ENCODE measurements at places on chromosomes 1 and 21. TPM values are rescaled to one million over a fixed set of nuclear protein-coding genes. Genes with fewer than 3 reads are reported as not detected.

LMOD1 gene
- total RNA-seq: 50.0 TPM

- DNase-seq: no peak
Measured at GRCh38 chr21:33256019-33256418, 10.1 kb upstream of the IL10RB start.

GRCh38 chr21:14300074-14300473 lies 82.9 kb downstream of the HSPA13 start:
- no peak for DNase-seq

C1QB gene
- total RNA-seq: 176 TPM

ADSS2 gene
- total RNA-seq: 44.2 TPM

DNA sequence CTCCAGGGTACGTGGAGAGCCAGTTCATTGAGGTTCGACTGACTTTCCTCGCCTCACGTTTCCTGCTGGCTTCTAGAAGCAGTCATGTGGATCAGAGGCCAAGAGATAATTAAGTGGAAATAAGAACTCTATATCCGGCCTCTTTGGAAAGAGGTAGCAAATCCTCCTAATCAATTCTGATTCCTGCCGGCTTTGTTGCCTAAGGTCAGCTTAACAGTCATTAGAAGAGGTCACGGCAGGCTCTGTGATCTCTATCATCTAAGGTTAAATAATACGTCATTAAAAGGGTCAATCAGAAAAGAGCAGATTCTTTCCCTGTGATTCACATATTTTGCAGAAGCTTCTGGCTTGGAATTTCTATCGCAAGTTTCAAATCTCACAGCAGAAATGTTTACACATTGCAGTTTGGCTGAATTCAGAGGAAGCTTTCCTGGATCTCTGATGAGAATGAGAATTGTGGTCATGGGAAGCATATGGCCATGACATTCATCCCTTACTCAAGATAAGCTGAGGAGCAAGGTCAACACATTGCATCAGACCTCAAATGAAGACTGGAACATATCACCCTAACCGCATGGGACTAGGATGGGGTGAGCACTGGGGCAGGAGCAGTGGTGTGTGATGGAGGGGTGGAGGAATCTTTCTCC lies 189.4 kb downstream of the PBX1 start:
- no peak for DNase-seq

DNA sequence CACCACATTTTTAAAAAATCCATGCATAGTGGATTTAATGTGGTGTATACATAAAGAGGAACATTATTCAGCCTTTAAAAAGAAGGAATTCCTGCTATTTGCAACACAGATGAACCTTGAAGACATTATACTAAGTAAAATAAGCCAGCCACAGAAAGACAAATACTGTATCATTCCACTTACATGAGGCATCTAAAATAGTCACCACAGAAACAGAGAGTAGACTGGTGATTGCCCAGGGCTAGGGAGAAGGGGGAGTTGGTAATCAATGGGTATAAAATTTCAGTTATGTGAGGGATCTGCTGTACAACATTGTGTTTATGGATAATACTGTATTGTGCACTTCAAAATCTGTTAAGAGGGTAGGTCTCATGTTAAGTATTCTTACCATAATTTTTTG lies 10.0 kb downstream of the FAM163A start:
- DNase-seq: no peak

DNA sequence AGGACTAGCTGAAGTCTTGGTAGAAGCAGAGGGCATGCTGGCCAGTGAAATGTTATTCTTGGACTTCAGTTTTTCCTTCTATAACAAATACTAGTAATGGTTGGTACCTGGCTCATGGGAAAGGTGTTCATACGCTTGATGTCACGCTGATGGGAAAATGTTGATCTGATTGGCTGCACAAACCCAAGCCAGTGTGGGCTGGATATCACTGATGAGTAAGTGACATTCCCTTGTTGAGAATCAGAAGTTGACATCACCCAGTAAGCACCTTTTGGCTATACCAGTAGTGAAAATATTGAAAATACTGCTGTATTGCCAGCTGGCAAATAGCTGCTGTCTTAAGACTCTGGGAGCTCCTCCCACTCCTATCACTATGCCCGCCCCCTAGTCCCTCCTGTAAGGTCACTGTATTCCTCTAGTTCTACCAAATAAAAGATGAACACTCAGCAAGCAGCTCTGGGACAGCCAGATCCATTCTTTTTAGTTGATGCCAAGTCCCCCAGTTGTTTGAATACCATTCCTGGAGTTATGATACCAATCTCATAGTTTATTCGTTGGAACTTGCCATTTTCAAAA lies 168.2 kb downstream of the GRIK1 start:
- DNase-seq: no peak

DNA sequence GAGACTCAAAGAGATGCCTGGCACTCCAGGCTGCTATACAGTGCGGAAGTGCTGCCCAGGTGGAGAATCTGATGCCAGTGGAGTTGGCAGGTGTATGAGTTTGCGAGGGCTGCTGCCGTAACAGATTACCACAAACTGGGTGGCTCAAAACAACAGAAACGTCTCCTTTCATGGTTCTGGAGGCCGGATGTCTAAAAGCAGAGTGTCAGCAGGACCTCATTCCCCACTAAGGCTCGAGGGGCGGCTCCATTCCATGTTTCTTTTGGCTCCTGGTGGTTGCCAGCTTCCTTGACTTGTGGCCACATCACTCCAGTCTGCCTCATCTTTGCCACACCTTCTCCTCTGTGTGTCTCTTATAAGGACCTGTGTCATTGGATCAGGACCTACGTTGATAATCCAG lies 10.0 kb downstream of the RCSD1 start:
- DNase-seq: no peak

DNA sequence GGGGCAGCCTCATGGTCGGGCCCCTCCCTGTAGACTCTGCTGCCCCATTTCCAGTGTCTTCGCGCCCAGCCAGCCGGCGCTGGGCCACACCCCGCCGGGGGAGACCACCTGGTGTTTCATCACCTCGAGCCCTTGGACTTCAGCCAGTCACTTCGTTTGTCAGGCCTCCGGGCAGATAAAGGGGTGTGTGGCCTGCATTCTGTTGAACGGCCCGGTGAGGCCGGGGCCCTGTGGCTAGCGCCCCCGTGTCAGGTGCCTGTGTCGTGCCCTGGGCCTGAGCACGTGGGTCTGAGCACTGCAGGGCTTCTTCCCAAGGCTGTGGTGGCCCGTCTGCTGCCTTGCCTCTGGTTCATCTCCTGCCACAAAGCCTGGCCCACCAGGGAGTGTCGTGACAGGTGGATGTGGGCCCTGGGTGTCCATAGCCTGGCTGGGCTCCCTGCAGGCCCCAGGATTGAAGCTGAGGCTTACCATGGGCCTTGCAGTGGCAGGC lies 65.2 kb upstream of the DIP2A start:
- no peak for DNase-seq

- DNase-seq: no peak
Measured at GRCh38 chr1:43843684-43844083, 89.9 kb upstream of the ARTN start.

EPHA2 gene
- total RNA-seq: 53.2 TPM

GRCh38 chr21:45280178-45280821 lies 7.4 kb downstream of the POFUT2 start:
- no peak for DNase-seq

- DNase-seq: no peak
Measured at GRCh38 chr1:168421399-168422004, 122.3 kb downstream of the XCL2 start.

CLCC1 gene
- total RNA-seq: 34.7 TPM

GRCh38 chr1:31760471-31761470 lies 3.4 kb downstream of the ADGRB2 start:
- peak; percentile 62 for DNase-seq

All from thyroid gland (tissue), 4 donors.